Central memory CD4-positive, alpha-beta T cell (primary cell): ENCODE measurements at places on chromosomes 6 and 20.

GRCh38 chr6:34423254-34423653 is 2.6 kb downstream of the RPS10 start:
- no peak for DNase-seq

DNA sequence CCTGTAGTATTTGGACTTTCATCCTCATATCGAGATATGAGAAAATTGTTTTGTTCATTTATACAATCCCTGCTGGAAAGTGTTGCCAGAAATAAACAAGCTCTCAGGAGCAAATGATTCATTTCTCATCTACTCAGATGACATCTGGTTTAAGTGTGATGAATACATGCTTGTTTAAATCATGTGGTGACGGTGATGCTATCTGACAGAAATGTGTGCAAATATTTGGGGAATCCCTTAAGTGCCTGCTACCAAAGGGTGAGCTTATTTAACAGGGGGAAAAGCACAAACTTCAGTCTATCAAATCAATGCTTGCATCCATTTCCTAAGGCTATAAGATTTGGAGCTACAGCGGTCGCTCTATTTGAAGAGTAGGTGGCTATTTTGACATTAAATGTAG is 368.3 kb upstream of the SASH1 start:
- no peak for DNase-seq

- no peak for DNase-seq
Observed at GRCh38 chr6:8064638-8065518, 689 bp upstream of the BLOC1S5 start.

- DNase-seq, result peak; percentile 65
Observed at GRCh38 chr20:36591854-36592641, 13.5 kb upstream of the RAB5IF start.

- no peak for DNase-seq
Observed at GRCh38 chr6:27872642-27873020, 39.6 kb downstream of the OR2B2 start.

GRCh38 chr6:84766118-84766798 is 1.9 kb upstream of the TBX18 start:
- DNase-seq, result no peak

DNA sequence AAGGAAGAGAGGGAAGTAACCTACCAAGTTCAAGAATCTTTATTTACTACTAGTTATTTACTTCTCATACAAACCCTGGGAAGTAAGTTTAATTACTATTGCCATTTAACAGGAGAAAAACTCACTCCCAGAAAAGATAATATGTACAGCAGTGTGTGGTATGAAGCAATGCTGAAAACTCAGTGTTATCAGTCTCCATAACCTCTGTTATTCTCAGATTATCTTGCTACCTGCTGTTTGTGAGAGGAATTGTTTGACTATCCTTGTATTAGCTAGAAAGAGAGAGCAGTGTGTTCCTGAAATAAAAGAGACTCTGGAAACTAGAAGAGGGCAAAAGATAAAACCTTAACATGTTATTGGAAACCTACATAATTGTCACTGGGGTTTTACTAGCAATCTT is 38.2 kb downstream of the ADGRB3 start:
- DNase-seq, result no peak

GRCh38 chr6:111154981-111155380 is 67.7 kb downstream of the SLC16A10 start:
- DNase-seq, result no peak

DNA sequence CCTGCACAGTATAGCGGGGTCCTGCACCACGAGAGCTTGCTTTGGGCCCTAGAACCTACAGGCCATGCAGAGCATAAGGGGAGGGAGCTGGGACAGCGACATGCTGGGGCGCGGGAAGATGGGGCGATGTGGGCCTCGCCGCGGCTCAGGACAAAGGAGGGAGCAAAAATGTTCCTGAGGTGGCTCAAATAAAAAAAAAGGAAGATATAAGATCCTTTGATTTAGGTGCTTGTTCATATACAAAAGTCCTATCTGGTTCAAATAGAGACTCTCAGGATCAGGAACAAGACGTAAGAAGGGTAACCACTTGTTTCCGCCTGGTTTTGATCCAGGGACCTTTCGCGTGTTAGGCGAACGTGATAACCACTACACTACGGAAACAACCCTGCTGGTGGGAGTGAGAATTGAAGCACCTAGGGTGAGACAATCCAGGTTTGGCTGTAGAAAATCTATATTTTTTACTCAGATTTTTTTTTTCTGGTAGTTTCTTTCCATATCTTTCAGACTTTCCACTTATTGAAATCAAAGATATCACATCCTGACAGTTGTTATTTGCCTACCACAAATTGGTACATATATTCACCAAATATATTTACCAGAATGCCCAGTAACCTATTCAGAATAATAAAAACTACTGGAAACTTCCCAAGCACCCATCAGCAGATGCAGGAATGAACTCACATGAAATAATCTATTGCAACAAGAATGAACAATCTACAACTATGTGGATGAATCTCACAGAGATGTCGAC is 177.9 kb upstream of the ZNF184 start:
- no peak for DNase-seq

DNA sequence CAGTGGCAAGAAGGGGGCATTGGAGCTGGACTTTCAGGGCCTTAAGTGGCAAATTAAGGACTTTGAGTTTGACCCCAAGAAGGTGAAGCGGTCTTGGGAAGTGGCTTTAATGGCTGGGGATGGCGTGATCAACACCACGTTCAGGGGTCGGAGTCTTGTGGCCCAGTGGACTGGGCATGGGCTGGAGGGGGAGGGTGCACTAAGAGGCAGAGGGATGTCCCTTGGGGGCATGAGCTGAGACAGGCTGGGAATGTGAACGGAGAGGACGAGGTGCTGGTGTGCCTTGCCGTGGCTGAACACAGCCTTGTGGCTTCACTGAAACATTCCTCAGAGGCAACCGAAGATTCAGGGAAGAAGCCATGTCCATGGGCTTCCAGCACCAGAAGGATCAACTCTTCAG is 227.0 kb downstream of the SYNDIG1 start:
- DNase-seq, result no peak

- no peak for DNase-seq
Observed at GRCh38 chr20:45774945-45775344, 16.7 kb downstream of the WFDC3 start.

DNA sequence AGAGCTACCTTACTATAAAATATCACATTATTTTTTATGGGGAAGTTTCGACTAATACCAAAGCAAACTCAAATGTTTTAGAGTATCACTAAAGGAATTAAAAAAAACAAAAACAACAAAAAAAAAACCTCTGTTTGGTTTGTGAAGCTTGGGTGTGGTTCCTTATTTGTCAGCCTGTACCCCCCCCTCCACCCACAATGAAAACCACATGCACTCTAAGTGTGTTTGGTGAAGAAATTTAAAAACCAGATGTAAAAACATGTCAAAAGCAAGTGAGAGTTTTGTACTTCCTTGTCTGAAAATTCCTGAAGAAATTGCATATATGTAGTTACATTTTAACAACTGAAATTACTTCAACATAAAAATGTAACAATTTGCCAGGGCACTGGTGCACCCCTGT is 3.1 kb downstream of the STK38 start:
- peak; percentile 82 for DNase-seq

DNA sequence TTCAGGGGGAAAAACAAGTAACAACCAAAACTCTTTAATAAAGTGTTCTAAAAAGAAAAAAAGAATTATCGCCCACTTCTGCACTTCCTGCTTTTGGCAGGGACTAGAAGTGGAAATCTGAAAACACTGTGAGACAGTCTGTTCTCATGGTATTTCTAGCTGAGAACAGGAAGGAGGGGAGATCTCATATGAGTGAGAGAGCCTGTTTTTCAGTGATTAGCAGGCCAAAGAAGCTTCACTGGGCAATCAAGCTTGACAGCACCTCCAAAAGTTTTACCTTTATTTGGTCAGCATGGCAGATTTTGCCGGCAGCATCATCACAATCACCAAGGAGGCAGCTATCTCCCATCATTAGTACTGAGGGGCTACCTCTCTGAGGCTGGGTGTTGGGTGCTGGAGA is 79.5 kb upstream of the ATXN1 start:
- no peak for DNase-seq

- peak; percentile 71 for DNase-seq
Observed at GRCh38 chr6:26571592-26572296, 25.0 kb upstream of the ABT1 start.

GRCh38 chr6:126180585-126180984 is 159.3 kb upstream of the CENPW start:
- no peak for DNase-seq

DNA sequence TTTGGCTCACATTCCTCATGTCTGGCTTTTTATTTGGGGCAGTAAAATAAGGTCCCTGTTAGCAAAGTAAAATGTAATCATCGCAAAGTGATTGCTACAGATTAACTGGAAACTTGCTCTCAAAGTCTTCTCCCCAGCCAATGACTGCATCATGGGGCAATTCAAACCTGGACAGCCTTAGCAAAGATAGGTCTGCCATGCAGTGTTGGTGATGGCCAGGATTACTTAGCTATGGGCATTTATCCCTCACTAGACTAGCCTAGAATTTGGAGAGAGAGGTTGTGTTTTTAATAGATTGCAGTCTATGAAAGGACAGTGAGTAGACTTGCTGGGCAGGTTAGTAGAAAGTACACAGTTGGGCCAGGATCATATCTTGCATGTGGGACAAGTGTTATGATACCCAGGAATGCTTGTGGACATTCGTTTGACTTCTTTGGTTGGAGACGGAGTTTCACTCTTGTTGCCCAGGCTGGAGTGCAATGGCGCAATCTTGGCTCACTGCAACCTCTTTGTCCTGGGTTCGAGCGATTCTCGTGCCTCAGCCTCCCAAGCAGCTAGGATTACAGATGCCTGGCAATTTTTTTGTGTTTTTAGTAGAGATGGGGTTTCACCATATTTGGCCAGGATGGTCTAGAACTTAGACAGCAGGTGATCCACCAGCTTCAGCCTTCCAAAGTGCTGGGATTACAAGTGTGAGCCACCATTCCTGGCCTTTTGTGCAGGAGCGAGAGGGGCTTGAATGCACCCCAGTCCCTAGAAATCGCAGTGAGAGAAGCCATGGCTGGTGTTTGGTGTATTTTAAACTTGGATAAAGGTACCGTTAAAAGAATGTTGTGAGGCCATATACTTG is 3.4 kb downstream of the RPS12 start:
- DNase-seq, result no peak

GRCh38 chr6:96468681-96469224 is 52.9 kb upstream of the UFL1 start:
- no peak for DNase-seq

DNA sequence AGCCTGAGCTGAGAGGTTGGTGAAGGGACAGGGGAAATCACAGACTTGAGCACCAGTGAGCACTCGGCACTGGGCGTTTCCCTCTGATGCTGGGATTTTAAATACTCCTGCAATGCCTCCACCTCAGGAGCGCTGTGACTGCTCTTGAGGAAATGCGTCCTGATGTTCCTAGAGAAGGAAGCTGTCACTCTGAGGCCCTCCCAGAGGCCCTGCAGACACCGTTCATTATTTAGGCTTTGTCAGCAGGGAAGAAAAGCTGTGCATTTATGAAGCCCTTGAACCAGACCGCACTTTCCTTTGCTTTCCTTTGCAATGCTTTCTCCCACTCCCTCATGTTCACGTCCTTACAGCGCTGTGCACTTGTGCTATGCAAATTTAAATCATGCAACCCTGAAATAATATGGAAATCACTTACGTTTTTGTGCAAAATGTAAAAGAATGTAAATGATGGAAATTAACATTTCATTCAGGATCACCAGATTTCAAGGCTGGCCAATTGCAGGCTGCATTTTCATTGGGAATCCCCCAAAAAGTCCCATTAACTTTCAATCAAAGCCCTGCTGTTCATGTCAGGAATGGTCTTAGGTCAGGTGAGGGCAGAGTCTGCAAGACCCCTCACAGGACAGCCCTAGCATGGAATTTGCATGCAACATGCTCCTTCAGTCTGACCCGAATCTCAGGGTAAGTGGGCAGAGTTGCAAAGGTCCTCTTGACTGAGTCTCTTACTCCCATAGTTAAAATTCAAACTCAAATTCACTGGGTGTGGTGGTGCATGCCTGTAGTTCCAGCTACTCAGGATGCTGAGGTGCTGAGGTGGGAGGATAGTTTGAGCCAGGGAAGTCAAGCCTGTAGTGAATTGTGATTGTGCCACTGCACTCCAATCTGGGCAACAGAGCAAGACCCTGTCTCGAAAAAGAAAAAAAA is 45.8 kb upstream of the SYNDIG1 start:
- no peak for DNase-seq

DNA sequence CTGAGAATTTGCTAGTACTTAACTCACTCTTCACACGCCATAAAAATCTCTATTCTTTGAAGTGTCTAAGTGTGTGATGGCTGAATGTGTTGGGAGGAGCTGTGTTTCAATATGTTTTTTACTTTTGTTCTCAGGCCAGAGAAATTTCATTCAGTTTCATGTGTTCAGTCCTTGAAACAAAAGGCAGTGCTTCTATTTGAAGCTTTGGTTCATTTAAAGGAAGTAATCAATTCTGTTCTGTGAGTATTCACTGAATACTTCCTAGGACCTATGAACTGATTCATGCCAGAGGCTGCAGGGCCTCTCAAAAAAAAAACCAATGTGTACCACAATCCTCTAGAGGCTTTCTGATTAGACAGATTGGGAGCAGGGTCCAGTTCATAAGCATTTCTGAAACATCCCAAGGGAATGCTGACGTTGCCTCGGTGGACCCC is 12.4 kb upstream of the F13A1 start:
- no peak for DNase-seq

DNA sequence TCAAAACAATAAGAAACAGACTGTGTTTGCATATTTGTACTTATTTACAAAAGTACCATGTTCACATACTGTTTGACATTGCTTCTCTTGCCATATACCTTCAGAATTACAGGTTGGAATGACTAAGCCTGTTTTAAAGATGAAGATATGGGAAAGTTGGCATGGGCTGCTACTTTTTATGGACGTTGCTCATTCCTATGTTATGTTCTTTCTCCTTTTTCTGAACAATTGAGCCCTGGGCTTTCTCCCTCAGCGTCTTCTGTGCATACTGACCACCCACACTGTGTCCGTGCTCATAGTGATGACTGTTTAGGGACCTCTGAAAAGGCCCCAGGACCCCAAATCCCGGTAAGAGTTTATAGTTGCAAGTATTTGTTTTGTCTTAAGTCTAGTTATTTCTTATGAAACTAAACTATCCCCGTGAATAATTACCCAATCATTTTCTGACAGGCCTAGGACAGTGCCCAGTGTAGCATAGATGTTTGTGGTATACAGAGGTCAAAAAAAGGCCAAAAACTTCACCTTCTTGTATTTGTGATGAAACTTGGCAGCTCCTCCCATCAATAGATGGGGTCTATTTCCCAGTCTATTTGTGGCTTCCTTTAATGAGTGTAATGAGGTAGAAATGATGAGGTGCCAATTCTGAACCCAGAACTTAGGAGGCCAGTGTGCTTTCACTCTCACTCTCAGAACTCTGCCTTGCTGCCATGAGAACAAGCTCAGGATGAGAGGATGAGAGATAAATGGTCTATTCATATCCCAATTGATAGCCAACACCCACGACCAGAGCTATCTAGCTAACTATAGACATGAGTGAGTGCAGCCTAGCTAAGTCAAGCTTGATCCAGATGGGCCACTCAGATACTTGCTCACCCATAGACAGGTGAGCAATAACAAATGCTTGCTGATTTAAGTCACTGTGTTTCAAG is 40.9 kb downstream of the GSTA4 start:
- no peak for DNase-seq

- no peak for DNase-seq
Observed at GRCh38 chr20:7980332-7981046, 39.1 kb downstream of the TMX4 start.

- no peak for DNase-seq
Observed at GRCh38 chr6:43634702-43635303, 837 bp upstream of the MAD2L1BP start.
